ENCODE measurements at places on chromosomes 12 and 14.

- no peak for DNase-seq
Observed at GRCh38 chr14:67574806-67575205, 25.3 kb downstream of the PIGH start.

- no peak for DNase-seq
Observed at GRCh38 chr12:116153983-116154382, 123.5 kb downstream of the MED13L start.

- no peak for DNase-seq
Observed at GRCh38 chr12:113900716-113901115, 65.4 kb downstream of the RBM19 start.

DNA sequence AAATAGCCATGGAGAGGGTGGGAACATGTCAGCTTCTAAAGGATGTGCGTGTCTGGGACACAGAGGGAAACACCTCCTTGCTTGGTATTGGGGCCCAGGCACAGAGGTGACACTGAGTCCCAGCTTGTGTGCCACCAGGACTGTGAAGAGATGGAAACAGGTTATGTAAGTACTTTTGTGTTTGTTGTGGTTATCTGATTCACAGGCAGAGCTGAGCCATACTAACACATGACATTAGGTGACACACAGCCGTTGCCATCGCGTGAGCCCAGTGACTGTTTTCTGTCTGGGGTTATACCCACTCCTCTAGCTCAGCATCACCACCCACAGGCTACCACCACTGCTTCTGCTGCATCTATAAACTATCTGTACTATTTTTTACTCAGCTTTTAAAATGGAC, 12.1 kb upstream of the FLVCR2 start:
- no peak for DNase-seq

DNA sequence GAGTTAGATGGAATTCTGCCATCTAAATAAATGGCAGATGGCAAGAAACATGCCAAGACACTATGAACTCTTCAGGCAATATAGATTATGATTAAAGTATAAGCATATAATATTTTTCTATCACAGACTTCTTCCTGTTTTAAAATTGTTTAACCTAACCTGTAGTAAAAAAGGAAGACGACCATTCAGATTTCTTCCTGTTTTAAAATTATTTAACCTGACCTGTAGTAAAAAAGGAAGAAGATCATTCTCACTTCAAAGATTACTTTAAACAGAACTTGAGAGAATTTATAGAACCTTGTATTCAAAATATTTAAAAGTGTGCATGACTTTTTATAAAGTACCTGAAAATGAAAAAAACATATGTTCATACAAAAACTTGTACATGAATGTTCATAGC, 63.5 kb downstream of the RPS6KA5 start:
- DNase-seq, result no peak

GRCh38 chr12:57602544-57602943, 2.1 kb upstream of the DTX3 start:
- no peak for DNase-seq

DNA sequence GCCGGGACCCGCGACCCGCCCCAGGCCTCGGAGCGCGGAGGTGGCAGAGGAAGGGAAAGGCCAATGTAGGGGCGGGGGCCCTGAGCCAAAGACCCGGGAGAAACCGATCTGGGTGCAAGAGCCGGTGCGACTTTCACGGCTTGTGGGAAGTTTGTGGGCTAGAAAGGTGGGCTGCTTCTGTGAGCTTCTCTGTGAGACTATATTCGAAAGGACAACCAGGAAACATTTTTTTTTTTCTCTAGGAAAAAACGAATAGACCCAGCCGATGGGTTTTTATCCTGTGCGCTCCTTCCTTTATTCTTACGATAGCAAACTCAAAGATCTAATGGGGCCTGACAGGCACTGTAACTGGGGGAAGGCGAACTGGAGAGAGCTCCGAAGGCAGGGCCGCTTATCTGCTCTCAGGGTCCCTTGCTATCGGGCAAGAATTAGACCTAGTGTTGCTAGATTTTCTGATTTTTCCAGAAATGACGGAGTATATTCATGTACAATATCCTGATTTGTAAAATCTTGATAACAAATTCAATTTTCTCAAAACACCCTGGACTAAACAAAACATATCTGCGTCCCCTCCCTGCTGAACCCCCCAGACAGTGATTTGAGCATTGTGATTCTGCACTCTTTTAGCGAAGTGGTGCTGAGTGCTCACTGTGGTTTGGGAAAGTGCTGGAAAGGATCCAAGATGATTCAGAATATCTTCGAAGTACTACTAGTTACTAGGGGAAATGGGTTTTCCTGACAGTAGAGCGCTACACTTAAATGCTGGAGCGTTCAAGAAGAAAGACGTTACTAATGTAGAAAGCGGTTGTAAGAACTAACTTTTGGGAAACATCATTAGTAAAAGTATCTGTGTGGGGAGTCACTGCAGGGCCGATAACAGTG, 563 bp upstream of the STXBP6 start:
- DNase-seq, result peak; percentile 36

DNA sequence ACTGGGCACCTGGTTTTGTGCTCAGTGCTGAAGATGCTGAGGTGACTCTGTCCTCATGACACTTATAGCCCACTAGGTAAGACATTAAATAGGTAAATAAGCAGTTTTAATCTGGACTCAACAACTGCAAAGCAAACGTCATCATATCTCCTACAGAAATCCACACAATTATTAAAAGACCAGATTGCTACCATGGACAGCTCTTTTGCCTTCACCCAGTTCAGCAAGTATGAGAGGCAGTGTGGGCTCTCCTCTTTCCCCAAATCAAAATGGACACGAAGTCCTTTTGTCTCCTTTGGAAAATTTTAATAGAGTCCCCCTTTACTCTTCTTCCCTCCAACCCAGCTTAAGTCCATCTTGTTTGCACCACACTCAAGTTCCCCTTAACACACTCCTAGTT, 171.1 kb downstream of the RPAP3 start:
- DNase-seq, result no peak

- no peak for DNase-seq
Observed at GRCh38 chr12:52677671-52678070, 2.5 kb downstream of the KRT1 start.
